HuH-7 (cell line): ENCODE measurements at places on chromosomes 3 and 15.

DNA sequence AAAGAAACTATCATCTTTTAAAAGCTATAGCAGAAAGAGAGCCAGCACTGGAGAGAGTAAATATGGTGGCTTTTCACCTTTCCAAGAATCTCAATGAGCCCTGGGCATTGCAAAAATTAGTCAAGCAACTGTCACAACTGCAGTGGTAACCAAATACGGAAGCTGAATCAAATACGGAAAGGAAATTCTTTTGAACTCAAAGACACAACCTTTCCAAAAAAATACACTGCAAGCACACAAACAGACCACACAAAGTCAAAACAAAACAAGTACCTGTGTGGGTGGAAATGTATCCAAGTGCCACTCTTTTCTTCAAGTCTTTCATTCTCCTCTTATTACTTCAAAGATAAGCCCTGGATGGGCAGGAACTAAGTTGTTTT lies 17.6 kb downstream of the VGLL4 start:
- no peak for DNase-seq

GRCh38 chr15:66167854-66168253 lies 85.7 kb downstream of the MEGF11 start:
- DNase-seq: no peak

DNA sequence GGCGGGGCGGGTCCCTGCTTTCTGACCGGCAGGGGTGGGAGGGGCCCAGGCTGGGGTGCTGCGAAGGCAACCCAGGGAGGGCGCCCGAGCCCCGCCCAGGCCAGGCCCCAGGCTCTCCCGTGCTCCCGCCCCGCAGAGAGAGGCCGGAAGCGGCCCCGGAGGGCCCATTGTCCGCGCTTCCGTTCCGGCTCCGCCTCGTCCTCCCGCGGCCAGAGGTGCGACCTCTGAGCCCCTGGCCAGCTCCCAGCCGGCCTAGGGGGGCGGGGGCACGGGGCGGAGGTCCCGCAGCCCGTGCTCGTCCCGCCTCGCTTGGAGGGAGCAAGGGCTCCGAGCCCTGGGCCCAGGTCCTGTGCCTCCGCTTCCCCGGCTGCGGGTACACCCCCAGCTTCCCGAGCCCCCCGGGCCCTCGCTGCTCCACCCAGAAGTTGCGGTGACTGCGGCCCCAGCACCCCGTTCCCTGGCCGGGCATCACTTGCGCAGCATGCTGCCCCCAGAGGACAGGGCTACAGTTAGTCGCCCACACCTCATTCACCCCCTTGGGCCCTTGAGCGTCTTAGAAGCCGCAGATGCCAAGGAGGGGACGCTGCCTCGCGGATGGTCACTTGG lies 20.4 kb upstream of the PLXND1 start:
- peak; percentile 98 for DNase-seq

DNA sequence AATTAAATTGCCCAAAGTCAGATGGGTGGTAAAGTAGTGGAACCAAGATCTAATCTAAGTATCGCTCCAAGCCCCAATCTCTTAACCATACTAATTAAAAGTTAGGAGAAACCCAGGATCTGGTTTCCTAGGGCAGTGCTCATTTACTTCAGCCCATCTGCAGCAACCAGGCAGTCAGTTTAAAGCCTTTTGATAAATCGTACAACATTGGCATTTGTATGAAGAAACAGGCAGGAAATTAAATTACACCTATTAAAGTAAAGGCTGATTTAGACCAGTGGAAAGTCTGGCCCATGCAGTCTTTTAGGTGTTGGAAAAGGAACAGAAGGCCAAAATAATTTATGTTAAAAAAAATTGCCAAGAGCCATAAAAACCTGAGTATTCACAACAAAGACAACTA lies 594.4 kb upstream of the UBE2E2 start:
- DNase-seq: no peak

DNA sequence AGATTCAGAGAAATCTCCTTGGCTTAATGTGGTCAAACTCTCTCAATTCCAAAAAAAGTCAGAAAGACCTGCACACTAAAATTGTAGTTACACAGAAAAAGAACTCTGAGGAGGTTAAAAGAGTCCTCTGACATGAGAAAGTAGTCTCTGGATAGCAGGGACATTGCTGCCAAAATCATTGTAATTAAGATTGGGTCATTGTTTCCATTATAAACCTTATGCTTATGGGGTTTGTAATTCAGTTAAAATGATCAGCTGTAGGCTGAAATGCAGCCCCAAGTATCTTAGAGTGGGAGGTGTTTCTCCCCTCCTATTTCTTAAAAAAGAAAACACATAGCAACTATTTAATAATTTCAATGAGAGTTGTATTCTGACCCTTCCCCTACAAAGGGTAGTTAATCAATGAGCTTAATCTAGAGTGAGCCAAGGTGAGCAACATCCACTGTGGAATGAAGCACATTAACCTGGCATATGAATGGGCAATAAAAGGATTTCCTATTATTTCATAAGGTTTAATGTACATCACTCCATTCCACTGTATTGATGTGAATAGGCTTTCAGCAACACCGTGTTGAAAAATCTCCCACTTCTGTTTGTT lies 406.9 kb downstream of the TIGIT start:
- no peak for DNase-seq

GRCh38 chr3:52798376-52798977 lies 3.9 kb downstream of the ITIH3 start:
- no peak for DNase-seq

DNA sequence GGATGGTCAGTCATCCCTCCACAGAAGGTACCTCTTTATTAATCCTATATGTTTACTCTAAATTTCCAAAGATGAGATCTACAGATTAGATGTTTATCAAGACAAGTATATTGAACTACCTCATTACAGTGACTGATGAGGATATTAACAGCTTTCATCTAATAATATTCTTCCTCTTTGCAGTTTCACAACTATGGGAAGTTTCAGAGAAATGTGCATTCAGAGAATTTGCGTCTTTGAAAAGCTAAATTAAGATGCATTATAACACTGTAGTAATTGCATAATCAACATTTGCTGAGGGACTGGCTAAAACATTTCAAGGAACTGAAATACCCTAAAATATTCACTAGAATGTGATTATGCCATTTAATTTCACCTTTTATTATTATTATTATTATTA lies 46.7 kb downstream of the MCF2L2 start:
- DNase-seq: no peak

GRCh38 chr3:88149101-88149508 lies 654 bp upstream of the C3orf38 start:
- peak; percentile 13 for DNase-seq

- DNase-seq: no peak
Observed at GRCh38 chr15:78244101-78244500, 9.7 kb upstream of the ACSBG1 start.

DNA sequence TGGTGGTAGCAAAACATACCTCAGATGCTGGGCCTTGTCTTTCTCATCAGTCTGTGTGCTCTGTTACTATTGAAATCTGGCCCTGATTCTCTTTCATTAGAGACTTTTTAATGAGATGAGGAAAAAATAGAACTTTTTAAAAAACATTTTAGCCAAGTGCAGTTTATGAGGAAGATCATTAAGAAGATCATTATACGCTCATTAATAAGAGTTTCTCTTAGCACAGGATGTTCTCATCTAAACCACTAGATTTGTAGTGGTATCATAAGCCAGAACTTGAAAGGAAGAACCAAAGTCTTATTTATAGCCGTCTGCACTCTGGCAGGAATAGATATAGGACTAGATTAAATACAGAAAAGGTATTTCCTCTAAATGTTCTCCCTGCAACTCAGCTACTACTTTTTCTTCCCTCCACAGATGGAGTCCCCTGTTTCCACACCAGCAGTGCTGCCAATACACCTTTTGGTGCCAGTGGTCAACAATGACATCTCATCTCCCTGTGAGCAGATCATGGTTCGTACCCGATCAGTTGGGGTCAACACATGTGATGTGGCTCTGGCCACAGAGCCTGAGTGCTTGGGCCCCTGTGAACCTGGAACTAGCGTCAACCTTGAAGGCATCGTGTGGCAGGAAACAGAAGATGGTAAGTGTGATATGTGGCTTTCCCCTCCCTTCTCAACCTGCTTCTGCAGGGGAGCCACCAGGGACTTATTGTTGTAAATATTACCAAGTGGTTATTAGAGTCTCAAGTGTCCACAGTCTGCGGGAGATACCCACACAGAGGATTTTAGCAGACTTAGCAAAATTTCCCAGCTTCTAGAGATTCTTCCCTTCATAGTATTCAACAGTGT lies 152.8 kb downstream of the RBPMS2 start:
- DNase-seq: no peak

GRCh38 chr15:80114114-80114513 lies 38.7 kb upstream of the FAH start:
- DNase-seq: peak; percentile 15

DNA sequence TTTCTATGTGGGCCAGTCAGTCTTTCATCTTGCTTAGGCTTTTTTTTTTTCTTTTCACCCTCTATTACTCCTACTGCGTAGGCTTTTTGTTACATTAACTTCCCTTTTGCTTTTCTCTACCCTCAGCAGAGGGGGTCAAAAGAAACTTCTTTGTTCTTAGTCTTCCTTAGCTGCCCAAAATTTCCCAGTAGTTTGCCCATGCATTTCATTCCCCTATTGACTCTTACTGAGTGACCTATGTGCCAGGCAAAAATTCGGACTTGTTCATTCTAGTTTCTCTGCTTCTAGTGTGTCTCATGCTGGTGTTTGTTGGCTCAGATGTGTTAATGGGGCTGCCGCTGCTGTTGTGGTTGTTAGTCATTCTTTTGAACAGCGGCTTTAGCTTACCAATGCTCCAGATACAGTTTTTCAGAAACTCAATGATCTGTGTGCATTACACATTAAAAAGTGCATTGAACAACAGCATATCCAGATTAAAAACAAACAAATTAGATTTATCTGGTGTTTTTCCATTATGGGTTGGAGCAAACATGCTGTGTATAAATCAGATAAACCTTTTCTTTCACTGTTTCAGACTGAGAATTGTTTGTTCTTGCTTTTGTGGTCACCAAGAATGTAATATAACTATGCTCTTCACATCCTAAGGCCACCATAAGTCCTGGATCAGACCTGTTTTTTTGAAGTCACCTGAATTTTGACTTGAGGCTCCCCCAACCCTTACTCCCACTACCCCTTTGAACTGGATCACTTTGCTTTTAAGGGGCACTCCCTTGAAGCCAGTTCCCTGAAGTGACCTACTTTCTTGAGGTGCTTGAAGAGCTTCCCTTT lies 43.1 kb downstream of the PDE8A start:
- DNase-seq: no peak

DNA sequence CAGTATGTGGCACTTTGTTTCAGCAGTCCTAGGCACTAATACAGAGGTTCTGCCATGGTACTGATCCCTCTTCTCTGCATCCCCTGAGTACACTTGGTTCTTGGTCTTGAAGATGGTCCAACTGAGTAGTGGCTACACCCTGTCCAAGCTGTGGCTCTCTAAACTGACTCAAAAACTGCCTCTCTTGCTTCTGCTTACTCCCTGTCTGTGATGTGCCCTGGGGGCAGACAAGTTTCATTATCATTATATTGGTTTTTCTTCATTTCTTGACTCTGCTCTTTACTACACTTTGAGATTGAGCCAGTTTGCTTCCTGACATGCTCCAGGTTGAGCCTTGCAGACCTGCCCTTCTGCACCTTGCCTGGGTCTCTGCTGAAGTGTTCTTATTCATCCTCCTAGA lies 18.9 kb upstream of the ST3GAL6 start:
- no peak for DNase-seq

- no peak for DNase-seq
Observed at GRCh38 chr3:18211116-18211515, 214.0 kb downstream of the SATB1 start.

- no peak for DNase-seq
Observed at GRCh38 chr3:109563149-109563548, 225.8 kb upstream of the DPPA4 start.

- no peak for DNase-seq
Observed at GRCh38 chr15:98127586-98127985, 167.1 kb downstream of the ARRDC4 start.

DNA sequence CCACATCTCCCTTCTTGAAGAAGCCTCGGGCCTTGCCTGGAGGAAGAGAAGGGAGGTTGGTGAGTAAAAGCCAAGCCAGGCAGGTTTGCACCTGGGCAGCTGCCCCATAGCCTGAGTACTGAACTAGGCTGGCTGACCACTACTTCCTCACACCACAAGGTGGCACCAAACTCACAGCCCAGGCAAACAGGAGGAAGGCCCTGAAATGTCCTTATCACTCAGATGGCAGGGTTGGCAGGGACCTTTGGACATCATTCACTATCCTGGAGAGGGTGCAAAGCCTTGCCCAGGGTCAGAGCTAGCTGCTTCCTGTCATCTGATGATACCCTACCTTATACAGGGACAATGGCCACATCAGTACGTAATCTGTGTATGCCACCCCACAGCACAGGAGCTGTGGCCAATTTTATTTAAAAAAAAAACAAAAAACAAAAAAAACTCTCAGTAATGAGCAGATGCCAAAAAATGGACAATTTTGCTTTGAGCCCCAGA lies 2.2 kb upstream of the GRAMD2A start:
- DNase-seq: peak; percentile 92

GRCh38 chr3:164233951-164234350 lies 844.3 kb downstream of the SI start:
- DNase-seq: no peak

GRCh38 chr15:65411465-65412071 lies 11.2 kb downstream of the IGDCC4 start:
- no peak for DNase-seq

DNA sequence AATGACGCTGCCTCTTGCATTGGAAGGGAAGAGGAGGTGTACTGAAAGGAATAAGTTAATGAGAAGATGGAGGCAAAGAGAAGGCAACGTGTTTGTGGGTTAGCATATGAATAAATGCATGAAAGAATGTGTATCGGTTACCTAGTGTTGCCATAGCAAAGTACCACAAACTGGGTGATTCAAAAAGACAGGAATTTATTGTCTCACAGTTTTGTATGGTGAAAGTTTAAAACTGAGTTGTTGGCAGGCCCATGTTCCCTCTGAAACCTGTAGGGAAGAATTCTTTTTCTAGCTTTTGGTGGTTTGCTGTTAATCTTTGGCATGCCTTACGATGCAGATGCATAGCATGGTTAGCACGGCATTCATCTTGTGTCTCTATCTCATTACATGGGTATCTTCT lies 729.9 kb downstream of the MECOM start:
- no peak for DNase-seq

DNA sequence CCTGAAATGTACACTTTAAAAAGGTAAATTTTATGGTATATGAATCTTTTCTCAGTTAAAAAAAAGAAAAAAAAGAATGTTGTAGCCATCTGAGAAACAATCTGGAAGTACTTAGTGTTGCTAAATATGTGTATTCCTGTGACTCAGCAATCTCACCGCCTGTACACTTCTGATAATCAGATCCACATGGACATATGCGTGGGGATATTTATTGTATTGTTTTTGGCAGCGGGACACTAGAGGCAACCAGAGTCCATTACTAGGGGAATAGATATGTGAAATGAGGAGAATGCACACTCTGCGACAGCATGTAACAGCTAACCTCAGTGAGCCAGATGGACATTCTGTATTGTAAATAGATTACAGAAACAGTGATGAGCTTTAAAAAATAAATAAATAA lies 65.4 kb downstream of the AQP9 start:
- DNase-seq: no peak
